ENCODE measurements at places on chromosomes 16 and 17.

GRCh38 chr17:70938336-70938735 lies 769.0 kb downstream of the KCNJ2 start:
- no peak for DNase-seq

DNA sequence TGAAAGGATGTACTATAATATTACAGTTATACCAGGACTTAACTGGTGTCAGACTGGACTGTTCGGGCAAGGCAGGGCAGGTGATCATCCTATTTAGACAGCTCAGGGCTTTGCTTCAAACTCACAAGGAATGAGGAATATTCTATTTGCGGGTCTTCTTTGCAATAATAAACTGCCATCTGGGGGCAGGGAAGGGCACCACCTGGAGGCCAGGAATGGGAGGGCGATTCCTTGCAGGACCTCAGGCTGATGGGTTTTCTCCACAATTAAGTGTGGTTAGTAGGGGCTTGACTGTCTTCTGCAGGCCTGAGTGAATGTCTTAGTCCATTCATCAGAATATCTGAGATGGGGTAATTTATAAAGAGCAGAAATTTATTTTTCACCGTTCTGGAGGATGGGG lies 424.1 kb downstream of the CA10 start:
- no peak for DNase-seq

- DNase-seq, result peak; percentile 83
These were observed 57.1 kb downstream of the SPECC1 start for GRCh38 chr17:20066253-20066652.

- no peak for DNase-seq
These were observed 74.2 kb downstream of the PLXDC1 start for GRCh38 chr17:39077252-39077651.

GRCh38 chr16:27441998-27442397 lies 40.0 kb downstream of the IL21R start:
- no peak for DNase-seq

- DNase-seq, result no peak
These were observed 16.1 kb upstream of the ARHGAP44 start for GRCh38 chr17:12773153-12773552.

DNA sequence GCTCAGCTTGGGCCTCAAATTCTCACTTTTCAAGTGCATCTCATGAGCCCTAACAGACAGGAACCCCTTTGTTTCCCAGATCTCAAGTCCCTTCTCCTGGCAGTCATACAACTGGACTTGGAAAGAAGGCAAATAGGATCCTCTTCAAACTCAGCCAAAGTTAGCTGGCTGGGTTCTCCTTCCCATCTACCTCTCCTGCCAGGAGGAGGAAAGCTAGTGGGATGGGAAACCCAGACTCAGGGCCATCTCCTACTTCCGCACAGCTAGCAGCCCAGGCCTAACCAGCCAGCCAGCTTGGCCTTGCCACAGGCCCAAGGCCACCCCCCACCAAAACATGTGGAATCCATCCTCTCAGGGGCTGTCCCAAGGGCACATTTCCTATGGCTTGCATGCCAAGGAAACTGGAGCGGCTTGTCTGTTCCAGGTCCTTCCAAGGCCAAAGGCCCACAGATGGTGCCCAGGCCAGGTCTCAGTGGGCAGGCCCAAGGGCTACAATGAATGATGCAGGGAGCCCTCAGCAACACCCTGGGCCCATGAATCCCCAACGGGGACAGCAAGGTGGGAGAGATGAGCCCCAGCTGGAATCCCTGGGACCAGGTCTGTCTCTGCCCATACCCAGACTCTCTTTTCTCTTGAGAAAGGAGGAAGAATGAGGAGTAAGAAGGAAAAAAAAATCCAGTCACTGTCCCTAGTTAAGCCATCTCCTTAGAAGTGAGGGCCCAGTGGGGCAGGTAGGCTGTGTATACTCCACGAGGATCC lies 1.7 kb downstream of the SMARCD2 start:
- DNase-seq, result peak; percentile 28

GRCh38 chr17:30234964-30235363 lies 533 bp downstream of the SLC6A4 start:
- no peak for DNase-seq

All from fibroblast of pulmonary artery (primary cell).